ENCODE measurements at places on chromosomes 1 and 21.

DNA sequence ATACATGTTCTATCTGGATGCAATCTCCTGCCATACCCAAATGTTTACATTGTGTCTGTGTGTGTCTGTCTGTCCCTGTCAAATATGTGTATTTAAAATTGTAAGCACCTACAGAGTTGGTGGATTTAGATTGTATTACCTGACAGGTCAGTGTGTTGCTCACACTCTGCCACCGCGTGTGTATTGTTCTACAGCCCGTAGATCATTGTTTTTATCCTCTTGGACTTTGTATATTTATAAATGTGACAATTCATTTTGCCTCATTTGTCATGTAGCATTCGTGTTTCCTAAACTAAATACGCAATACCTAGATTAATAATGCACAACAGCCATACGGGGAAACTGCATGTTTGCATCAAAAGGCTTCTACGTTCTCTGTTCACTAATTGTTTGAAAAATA lies 634 bp downstream of the ALG14 start:
- no peak for DNase-seq

- DNase-seq: no peak
Measured at GRCh38 chr1:46484783-46485490, 4.7 kb upstream of the DMBX1 start.

DNA sequence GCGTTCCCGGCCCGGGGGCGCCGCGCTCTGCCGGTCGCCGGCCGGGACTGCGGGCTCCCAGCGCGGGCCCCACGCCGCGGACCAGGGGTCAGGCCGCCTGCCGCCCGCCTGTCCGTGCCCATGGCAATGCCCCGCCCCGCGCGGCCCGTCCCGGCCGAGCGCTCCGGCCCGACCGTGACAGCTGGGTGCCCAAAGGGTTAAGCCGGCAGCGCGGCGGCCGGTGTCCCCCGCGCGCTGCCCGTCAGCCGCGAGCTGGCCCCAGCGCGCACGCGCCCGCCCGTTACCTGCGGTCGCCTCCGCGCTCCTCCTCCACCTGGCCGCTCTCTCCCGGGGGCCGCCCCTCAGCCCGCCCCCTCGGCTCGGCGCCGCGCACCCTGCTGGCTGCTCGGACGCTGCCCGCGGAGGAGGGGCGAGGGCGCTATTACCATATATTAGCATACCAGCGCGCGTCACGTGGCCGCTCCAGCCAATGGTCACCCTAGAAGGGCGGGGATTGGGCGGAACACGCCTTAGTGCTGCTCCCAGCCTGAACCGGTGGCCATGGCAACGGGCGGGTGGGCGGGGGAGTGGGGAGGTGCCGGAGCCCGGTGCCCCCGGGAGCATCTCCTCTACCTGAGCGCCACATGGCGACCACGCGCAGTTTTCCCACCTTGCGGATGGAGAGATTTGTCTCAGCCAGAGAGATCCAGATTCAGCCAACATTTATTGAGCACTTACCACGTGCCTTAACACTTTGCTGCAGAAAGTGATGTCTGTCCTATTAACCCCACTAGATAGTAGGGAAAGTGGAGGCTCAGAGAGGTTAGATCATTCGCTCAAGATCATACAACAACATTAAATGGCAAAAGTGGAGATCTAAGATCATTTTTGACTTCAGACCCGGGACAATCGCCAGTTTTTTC lies at the start of gene PHC2:
PHC2 (minus strand) TSS at position 404 of the 902 bp plus-strand sequence. CDS start 55,556 bp downstream, outside the sequence.
- peak; percentile 92 for DNase-seq

DNA sequence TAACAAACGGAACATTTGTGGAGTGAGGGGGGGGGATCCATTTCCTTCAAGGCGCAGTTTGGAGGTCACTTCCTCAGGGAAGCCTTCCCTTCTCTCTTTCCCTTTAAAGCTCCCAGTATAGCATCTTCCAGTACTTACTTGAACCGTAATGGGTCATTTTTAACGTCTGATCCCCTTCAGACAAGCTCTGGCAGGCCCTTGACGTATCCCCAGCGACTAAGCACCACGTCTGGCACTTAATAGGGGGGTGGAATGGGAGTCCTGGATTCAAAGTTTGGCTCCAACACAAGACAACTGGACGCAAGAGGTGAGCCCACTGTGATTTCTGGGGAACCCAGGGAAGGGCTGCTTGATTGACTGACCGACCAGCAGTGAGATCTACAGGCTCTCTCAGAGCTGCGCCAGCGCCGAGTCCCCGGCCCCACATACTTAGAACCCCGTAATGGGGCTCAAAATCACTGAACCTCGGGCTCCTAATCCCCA lies 441 bp downstream of the YARS1 start:
- no peak for DNase-seq

DNA sequence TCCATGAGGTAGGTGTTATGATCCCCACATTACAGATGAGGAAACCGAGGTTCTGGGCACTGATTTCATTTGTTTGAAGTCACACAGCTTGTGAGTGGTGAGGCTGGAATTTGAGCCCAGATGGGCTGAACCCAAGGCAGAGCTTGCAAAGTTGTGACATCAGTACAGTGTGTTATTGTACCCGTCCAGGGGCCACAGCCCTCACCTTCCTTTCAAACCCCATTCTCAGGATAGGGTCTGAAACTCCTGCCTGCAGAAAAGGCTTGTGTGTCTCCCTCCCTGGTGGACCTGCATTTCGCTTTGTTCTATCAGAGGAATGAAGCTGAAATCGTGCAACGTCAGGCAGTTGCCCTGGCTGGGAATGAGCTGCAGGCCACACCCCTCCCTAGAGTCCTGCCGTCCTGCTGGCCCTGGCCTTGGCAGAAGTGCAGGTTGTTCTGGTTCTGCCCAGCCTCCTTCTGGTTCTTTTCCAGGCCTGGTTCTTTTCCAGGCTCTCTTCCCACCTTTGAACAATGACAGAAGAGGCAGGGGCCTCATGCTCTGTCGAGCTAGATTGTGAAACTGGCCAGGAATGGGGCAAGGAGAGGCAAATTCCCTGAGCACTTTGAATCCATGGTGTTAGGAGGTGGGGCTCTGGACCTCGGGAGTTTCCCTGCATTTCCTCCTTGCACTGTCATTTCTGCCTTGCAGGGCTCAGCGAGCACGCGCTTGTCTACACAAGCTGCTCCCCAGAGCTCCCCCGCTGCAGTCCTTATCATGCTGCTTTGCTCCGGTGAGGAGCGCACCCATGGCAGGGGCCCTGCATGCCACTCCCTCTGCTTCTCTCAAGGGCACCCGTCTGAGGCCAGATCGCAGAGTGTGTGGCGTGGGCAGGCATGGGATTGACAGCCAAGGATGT lies 8.2 kb upstream of the MYOM3 start:
- DNase-seq: no peak

DNA sequence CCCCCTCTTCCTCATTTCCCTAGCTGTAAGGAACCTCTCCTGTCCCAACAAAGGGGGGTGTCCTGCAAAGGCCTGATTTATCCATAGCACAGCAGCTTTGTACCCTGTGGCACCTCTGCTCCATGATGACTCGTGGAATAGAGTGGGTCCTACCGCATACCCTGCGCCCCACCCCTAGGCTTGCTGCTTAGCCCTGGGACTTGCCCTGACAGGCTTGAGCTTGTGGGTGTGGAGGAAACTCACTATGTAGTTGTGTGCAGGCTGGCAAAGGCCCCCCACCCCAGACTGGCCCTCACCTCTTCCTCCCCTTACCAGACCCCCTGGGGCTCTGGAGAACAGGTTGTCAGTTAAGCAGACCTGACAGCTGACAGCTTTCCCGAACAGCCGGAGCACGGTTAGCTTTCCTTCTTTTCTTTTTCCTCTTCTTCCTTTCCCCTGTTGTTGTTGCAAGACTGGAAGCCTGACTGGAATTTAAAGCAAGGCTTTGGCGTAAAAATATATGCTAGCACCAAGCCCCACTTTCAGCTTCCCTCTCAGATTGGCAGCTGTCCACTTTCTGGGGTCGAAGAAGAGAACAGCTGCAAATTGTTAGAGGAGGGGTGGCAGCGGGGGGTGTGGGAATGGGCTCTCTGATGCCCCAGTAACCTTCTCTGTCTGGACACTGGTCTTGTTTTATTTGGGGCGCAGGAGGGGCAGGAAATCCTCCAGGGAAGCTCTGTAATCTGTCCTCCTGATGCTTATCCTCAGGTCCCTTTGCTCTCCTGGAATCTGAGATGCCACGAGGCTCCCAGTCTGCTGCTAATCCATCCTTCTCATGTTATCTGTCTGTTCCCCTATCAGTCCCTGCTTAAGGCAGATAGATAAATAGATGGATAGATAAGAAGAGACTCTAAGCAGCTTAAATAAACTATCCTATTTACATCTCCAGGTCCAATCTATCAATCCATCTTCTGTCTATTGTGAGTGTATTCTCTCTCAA lies 134.6 kb downstream of the BRINP2 start:
- DNase-seq: no peak

DNA sequence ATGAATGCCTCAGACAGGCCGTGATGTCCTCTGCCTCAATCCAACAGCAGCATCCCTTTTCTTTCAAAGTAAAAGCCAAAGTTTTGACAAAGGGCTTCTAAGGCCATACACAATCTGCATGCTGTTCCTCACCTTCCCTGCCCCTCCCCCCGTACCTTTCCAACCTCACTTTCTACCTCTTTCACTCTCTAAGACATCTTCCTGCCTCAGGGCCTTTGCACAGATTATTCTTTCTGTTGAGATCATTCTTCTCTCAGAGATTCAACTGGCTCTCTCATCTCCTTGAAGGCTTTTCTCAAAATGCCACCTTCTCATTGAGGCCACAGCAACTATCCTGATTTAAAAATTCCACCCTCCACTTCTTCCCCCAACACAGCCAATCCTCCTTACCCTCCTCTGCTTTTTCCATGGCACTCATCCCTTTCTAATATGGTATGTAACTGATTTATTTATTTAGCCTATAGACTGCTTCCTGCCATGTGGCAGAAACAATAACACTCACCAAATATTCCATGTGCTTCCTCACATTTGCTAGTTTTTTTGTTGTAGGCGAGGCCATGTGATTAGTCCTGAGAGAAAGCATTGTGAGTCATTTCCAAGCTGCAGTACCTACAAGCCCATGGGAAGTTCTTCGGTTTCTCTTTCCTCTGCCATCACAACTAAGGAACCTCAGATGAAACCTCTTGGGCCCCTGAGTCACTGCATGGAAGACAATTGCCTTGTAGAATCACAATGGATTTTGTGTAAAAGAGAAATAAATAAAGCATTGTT lies 58.7 kb upstream of the GADD45A start:
- no peak for DNase-seq

GRCh38 chr1:165222580-165222979 lies 133.9 kb downstream of the LMX1A start:
- no peak for DNase-seq

GRCh38 chr1:44270686-44271628 lies 57.7 kb downstream of the DMAP1 start:
- DNase-seq: no peak

- DNase-seq: no peak
Measured at GRCh38 chr1:14296795-14297194, 301.7 kb upstream of the KAZN start.

DNA sequence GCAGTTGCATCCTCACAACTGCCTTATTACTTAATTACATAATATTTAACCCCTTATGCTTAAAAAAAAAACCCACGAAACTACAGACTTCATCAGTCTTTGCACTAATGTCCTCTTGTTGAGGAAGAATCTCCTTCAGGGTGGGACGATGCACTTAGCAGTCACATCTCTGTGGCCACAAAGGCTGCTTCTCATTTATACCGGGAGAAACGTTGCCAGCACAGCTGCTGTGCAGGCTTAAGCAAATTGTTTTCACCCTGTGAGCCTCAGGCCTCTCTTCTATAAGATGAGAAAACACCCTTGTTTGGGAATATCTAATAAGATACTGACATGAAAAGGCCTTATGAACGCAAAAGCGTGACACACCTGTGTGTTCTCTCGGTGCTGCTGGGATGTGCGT lies 2.9 kb upstream of the OBSCN start:
- no peak for DNase-seq

- DNase-seq: no peak
Measured at GRCh38 chr1:26874896-26875295, 11.9 kb downstream of the SFN start.

- DNase-seq: no peak
Measured at GRCh38 chr1:80036690-80037432, 1030.3 kb upstream of the ADGRL4 start.

DNA sequence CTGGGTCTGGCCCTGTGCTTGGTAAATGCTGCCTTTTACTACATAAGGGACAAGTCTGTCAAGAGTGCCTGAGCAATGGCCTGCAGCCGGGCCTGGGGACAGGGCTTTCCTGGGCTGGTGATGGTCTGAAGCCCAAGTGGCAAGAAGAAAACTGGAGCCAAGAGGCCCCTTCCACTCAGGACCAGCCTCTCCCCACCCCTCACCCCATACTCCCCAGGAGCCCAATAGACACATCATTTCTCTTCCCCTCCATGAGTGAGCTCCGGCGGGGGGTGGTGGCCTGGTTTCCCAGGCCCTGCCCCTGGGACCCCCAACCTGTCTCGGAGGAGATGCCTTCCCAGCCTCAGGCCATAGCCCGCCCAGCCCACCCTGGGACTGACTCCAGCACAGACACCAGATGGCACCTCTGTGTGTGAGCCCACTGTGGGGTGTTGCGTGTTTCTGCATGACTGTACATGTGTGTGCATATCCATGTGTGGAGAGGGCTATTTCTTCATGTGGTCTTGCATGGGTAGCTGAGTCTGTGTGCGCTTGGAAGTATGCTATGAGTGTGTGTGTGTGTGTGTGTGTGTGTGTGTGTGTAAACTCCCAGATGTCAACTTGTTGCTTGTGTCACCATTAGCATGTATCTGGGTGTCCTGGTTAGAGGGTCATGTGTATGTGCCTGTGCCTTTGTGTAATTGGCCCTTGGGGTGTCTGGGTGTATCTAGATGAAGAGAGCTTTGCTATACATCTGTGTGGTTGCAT lies 14.3 kb upstream of the LRP8 start:
- peak; percentile 9 for DNase-seq

DNA sequence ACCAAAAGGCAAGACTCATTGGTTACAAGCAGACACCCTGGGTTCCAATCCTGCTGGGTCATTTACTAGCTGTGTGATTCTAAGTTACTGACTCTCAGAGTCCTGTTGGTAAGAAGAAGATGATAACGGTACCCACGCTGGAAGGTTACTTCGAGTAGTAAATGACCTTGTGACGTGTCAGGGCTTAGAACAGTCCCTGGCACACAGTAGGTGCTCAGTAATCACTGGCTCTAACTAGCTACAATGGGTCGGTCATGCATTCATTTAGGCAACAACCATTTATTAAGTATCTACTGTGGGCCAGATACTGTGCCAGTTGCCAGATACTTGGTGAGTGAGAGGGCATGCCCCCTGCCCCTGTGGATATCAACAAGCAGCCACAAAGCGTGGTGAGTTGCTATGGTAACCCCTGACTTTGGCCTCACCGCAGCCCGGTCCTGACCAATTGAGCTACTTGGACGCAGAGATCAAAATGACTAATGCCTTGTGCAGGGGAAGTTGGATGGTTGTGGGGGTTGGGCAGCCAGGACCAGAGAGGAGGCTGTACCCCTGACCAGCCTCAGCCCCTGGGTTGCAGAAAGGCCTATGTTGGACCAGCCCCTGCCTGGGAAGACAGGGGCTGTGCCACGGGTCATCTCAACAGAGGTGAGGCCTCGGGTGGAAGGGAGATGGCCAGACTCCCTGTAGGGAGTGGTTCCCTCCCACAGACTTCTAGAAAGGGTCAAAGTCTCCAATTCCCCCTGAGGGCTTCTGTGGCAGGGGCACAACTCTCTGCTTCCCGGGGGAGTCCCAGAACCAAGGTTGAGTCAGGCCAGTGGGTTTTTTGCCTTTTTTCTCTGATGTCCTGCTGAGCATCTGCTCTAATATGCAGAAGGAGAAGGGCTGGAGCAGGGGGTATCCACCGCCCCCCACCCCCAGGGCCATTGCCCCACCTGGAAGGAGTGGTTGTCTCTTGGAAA lies 16.0 kb downstream of the DHRS3 start:
- DNase-seq: peak; percentile 36

GRCh38 chr1:185929776-185930175 lies 195.6 kb downstream of the HMCN1 start:
- no peak for DNase-seq

- no peak for DNase-seq
Measured at GRCh38 chr1:216560527-216560926, 137.3 kb upstream of the USH2A start.
